RWPE2 (cell line): ENCODE measurements at places on chromosomes 7 and 10.

DNA sequence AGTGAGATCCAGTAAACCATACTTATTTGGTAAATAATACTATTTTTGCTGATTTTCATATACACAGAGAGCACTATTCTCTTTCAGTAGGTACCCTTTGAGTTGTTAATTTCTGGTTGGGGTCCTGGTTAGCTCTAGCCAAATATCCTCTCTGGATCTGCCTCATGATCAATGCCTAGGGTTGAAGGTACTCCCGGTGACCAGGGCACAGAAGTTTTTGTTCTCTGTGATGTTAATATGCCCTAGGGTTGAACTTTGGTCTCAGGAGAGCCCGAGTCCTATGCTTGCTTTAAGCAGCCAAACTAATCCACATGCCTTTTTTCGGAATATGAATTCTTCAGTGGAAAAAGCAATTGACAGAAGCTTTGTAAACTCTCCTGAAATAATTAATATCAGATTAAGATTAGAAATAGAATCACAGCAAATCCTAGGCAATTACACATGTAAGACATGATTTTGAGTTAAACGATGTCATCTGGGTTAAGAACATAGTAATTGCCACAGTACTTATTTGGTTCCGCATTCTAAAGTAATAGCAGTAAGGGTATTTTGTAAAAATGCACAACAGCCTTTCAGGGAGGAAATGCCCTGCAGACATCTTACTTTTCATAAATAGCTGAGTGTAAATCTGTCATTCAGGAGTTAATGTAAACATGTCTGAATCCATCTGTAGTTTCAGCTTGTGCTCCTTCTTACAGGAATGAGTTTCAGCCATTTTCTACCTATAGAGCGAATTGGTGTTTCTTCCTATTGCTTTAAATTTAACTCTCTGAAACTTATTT lies 10.1 kb downstream of the CHN2 start:
- no peak for DNase-seq

GRCh38 chr7:18706670-18707069 lies 211.1 kb downstream of the HDAC9 start:
- DNase-seq = no peak

- DNase-seq = no peak
Measured at GRCh38 chr10:131675104-131675503, 225.7 kb upstream of the PPP2R2D start.

GRCh38 chr10:114519306-114519669 lies 115.0 kb upstream of the AFAP1L2 start:
- peak; percentile 81 for DNase-seq

- peak; percentile 69 for DNase-seq
Measured at GRCh38 chr7:92834507-92835260, 1.7 kb downstream of the CDK6 start.

DNA sequence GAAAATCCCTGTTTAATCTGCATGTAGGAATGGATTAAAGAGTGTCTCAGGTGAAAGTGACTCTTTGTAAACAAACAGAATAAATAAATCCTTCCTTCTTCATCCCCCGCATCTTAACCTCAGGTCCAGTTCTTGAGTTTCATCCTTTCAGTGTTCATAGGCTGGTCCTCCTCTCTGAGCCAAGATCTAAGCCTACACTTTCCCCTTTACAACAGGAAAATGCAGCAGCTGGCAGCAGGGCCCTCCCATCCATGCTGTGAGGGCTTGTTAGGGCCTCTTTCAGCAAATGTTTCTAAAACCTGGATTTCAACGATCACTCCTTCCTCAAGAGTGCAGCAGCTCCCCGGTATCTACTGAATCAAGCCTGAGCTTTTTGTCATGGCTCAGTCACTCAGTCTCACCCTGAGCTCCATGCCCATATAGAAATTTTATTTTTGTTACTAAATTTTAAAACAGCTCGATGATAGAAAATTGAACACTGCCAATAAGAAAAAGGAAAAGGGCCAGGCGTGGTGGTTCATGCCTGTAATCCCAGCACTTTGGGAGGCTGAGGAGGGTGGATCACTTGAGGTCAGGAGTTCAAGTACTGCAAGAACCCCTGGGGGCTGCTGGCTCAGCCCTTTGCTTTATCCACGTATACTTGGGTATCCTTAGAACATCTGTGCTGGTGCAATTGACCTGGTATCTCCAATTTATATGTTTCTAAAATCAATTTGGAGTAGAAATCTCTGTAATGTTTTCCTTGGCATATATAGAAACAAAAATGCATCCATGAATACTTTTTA lies 15.6 kb downstream of the BLNK start:
- no peak for DNase-seq

GRCh38 chr10:88647061-88647615 lies 17.1 kb upstream of the LIPF start:
- no peak for DNase-seq

DNA sequence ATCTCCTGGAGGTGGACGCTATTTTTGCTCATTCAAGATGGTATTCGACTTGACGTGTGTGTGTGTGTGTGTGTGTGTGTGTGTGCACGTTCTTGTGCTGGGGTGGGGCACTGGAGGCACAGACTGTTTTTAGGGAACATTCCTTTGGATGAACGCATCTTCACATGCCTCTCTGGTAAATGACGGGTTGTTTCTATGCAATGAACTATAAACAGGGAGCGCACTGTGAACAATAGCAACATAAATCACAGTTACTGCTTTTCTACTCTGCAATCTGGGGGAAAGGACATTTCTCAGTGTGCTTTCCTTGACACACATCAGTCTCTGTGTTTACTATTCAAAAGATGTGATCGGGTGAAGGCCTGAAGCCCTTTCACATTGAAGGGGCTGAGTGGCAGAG lies 120.1 kb upstream of the PITRM1 start:
- no peak for DNase-seq

- no peak for DNase-seq
Measured at GRCh38 chr7:137755427-137755826, 91.3 kb downstream of the DGKI start.
